ENCODE measurements at places on chromosomes 11 and 22. TPM values are rescaled to one million over a fixed set of nuclear protein-coding genes. Genes with fewer than 3 reads are reported as not detected.

TRIM3 gene
- total RNA-seq = 16.0 TPM

KDM4E gene
- total RNA-seq = not detected

IFITM1 gene
- 328 TPM for total RNA-seq

APOBEC3B gene
- total RNA-seq = 0.23 TPM

ASRGL1 gene
- total RNA-seq = 0.68 TPM

TUBA8 gene
- total RNA-seq = 0.77 TPM

MMP8 gene
- total RNA-seq = not detected

SORL1 gene
- total RNA-seq = 0.09 TPM

Measured in pericardium fibroblast (primary cell).